ENCODE measurements at places on chromosomes 6 and 20. TPM values are rescaled to one million over a fixed set of nuclear protein-coding genes. Genes with fewer than 3 reads are reported as not detected.

Gene C6orf163
- 2.5 TPM for total RNA-seq

Gene HTR1B
- total RNA-seq: 1.4 TPM

Gene RIMS4
- total RNA-seq: not detected

Gene BPIFA1
- not detected for total RNA-seq

Gene GABRR1
- not detected for total RNA-seq

Gene LY6G6F
- total RNA-seq: not detected

Gene LPA
- total RNA-seq: not detected

Gene IL20RA
- 2.0 TPM for total RNA-seq

Gene FNDC11
- 1.1 TPM for total RNA-seq

Gene NKAIN2
- not detected for total RNA-seq

Gene DEFB128
- total RNA-seq: not detected

Gene E2F1
- 3.2 TPM for total RNA-seq

Gene ZNF165
- 4.7 TPM for total RNA-seq

Gene HLA-DQA2
- total RNA-seq: not detected

Gene ANKEF1
- 8.6 TPM for total RNA-seq

Gene MACROD2
- 0.16 TPM for total RNA-seq

Gene PRPH2
- not detected for total RNA-seq

Gene UBE2C
- total RNA-seq: 57.3 TPM

Gene TCF15
- total RNA-seq: not detected

Gene CD24
- 175 TPM for total RNA-seq

Gene KCNQ2
- not detected for total RNA-seq

Gene GATA5
- total RNA-seq: not detected

Gene SLC17A2
- not detected for total RNA-seq

Gene LST1
- total RNA-seq: not detected

Gene TREM1
- 0.31 TPM for total RNA-seq

Gene ALDH8A1
- total RNA-seq: not detected

Gene EGFL8
- total RNA-seq: 1.0 TPM

Gene RGS17
- total RNA-seq: 0.47 TPM

Gene GHRH
- not detected for total RNA-seq

Gene WFDC5
- total RNA-seq: 1.6 TPM

Gene SPTLC3
- 10.9 TPM for total RNA-seq

Gene ZBP1
- not detected for total RNA-seq

Gene CCM2L
- not detected for total RNA-seq

Gene TGM3
- not detected for total RNA-seq

Gene STAU1
- total RNA-seq: 55.8 TPM

Gene PROKR2
- not detected for total RNA-seq

Gene IMPG1
- total RNA-seq: not detected

Gene SLC26A8
- total RNA-seq: not detected

Gene TAGAP
- total RNA-seq: not detected

Gene PACRG
- total RNA-seq: 2.3 TPM

Gene FUT9
- total RNA-seq: not detected

Gene MED20
- 16.5 TPM for total RNA-seq

Gene TRIM40
- total RNA-seq: not detected

Gene CDSN
- total RNA-seq: 1.7 TPM

Gene PHACTR1
- 1.2 TPM for total RNA-seq

Gene EFCAB8
- total RNA-seq: not detected

Gene SMIM26
- total RNA-seq: 114 TPM

Gene OR2J2
- not detected for total RNA-seq

Gene CNR1
- total RNA-seq: not detected

Gene TRIM10
- not detected for total RNA-seq

Gene ADGB
- not detected for total RNA-seq

Gene ADGRG6
- 19.3 TPM for total RNA-seq

Gene RAMACL
- not detected for total RNA-seq

Gene PMEPA1
- 63.2 TPM for total RNA-seq

Gene MATN4
- not detected for total RNA-seq

Gene CYP24A1
- 5.7 TPM for total RNA-seq

Gene BHLHE23
- total RNA-seq: not detected

Gene TBX18
- total RNA-seq: under 0.01 TPM

Gene TPBG
- 201 TPM for total RNA-seq

Data from hair follicular keratinocyte (primary cell).